ENCODE measurements at places on chromosomes 12 and 14.

- DNase-seq = no peak
These were observed 94.5 kb upstream of the NRXN3 start for GRCh38 chr14:78075555-78076277.

DNA sequence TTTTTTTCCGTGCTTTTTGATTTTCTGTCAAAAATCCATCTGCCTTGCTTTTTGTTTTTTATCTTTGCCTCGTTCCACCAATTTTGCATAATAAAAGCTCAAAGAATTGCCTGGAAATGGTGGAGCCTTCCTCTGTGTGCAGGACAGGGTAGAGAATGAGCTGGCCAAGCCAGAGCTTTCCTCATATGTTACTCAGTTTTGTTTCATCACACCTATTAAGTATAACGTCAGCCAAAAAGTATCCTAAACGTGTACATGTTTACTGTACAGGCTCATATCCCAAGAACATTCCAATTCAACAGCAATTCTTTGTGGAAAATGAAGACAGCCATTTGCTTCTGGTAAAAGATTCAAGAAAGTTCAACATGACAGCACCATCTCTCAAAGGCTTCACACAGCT lies 191.2 kb upstream of the LMNTD1 start:
- DNase-seq = no peak

- no peak for DNase-seq
These were observed 364.3 kb downstream of the TMEM121 start for GRCh38 chr14:105890474-105891220.

DNA sequence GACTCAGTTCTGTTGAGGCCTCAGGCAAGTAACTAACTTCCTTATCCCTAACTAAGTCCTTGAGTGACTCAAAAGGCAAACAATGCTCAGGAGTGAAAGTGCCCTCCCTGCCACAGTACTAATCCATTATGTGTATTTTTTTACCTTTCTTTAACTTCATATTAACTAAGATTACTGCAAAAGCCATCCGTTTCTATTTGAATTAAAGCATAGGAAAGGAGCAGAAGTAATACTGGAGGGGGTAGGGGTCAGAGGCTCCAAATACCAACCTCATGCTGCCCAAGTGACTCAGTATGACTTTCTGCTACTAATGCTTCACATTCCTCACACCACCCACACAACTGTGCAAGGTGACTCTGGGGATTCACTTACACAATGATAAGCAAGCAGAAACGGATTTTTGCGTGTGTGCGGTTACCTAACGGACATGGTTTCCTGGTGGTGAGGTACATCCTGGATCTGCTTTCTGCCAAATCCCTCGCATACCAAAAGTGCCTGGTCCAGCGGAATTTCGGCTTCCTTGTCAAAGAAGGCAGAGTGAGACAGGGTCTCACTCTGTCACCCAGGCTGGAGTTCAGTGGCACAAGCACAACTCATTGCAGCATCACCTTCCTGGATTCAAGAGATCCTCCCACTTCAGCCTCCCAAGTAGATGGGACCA lies 25.1 kb downstream of the MOK start:
- no peak for DNase-seq

- no peak for DNase-seq
These were observed 9.1 kb upstream of the ISM2 start for GRCh38 chr14:77507762-77508161.

DNA sequence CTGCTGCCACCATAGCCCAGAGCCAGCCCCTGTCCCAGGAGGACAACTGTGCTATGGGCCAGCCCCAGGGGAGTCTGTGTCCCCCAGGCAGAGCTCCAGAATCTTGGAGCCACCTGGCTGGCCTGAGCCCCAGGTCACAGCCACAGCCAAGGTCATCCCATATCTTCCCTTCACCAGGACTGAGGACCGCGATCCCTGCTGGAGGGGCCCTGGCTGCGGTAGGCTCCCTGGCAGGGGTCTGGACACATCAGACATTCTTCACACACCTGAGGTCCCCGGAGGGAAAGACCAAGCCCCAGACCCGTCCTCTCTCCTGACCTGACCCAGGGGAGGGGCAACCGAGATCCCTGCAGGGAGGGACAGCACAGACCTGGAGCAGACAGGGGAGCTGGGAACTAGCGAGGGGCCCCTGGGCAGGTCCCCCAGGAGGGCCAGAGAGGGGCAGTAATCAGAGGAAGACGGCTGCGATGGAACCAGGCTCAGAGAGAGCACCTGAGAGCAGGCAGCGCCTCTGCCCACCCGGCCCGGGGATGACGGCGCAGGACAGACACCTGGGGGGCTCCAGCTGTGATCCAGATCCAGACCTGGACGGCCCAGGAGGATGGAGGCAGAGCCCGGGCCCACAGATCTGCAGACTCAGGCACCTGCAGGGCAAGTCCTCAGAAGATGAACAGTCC lies 103.2 kb upstream of the EIF5 start:
- DNase-seq = no peak

DNA sequence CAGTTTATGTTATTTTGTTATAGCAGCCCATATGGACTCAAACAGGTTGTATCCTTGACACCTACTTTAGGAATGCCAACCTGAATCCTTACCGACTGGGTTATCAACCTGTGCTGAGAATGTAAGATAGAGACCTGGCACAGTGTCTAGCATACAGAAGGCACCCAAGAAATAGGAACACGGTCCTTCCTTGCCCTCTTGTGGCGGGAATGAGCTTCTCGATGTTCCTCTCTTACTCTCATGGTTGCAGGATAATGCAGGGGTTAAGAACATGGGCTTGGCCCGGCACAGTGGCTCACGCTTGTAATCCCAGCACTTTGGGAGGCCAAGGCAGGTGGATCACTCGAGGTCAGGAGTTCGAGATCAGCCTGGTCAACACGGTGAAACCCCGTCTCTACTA lies 6.5 kb downstream of the C12orf43 start:
- DNase-seq = no peak

Data from T-helper 2 cell (primary cell).